ENCODE measurements at places on chromosomes 2 and 18. TPM values are rescaled to one million over a fixed set of nuclear protein-coding genes. Genes with fewer than 3 reads are reported as not detected.

SAG gene
- not detected for total RNA-seq

ASXL3 gene
- not detected for total RNA-seq

GNLY gene
- total RNA-seq = not detected

GAL3ST2 gene
- total RNA-seq = not detected

DNAJC27 gene
- total RNA-seq = 4.1 TPM

PKDCC gene
- total RNA-seq = not detected

TRMT61B gene
- 14.9 TPM for total RNA-seq

SLC4A1AP gene
- 22.1 TPM for total RNA-seq

RBBP8 gene
- total RNA-seq = 13.9 TPM

HAT1 gene
- 62.2 TPM for total RNA-seq

Measured in HFFc6 (cell line).